ENCODE measurements at places on chromosomes 12 and 14.

DNA sequence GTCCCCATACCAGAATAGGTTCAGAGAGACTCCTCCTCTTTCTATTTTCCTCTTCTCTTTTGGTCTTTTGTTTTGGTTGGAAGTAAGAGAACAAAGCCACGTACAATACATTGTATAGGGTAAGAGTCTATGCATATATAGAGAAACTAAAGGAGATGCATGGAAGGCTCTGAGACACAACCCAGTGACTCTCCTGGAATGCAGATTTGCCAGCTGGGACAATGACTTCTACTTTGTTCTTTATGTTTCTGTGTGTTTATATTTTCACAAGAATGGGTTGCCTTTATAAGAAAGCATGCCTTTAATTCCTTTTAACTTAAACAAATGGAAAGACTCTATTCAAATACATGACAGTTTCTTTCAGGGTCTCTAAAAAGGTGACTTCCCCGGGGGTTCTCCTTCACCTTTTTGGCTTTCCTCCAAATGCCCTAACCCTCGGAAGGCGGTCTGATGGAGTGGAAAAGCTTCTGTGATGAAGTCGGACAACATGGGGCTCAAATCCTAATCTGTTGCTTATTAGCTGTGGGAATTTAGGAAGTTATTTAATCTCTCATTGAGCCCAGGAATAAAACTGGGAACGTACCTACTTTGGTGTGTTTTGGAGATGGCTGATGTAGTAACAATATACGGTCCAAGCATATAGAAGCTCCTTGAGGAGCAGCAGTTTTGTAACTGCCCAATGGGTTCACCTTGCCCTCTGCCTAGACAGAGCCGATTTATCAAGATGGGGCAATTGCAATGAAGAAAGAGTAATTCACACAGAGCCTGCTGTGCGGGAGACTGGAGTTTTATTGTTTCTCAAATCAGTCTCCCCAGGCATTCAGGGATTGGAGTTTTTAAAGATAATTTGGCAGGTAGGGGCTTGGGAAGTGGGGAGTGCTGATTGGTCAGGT lies 9.1 kb upstream of the SERPINA1 start:
- DNase-seq: no peak

- DNase-seq: peak; percentile 1
Observed at GRCh38 chr14:36129181-36129580, 47.3 kb downstream of the PTCSC3 start.

- no peak for DNase-seq
Observed at GRCh38 chr14:105312973-105313372, 1.6 kb upstream of the PACS2 start.

GRCh38 chr12:81354327-81354932 lies 276.6 kb downstream of the ACSS3 start:
- no peak for DNase-seq

All from fibroblast of skin of right biceps (primary cell).